ENCODE measurements at places on chromosomes 11 and 22.

DNA sequence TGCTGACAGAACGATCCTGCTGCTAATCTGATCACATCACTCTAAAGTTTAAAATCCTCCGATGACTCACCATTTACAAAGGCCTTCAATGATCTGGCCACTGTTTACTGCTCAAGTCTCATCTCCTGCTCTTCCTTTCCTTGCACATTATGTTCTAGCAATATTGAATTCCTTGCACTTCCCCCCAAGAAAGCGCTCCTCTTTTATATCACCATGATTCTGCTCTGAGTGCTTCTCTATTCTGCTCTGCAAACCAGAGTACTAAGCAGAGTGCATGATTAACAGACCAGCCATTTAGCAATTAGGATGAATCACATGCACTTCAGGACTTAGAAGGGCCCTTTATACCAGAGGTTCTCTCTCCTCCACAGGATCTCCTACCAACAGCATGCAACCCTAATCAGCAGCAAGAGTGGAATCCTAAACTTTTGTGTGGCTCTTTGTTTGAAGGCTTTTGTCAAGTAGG, 1122.8 kb upstream of the CCDC90B start:
- peak; percentile 5 for DNase-seq

- no peak for DNase-seq
These were observed 61.7 kb downstream of the LARGE2 start for GRCh38 chr11:45984192-45984591.

DNA sequence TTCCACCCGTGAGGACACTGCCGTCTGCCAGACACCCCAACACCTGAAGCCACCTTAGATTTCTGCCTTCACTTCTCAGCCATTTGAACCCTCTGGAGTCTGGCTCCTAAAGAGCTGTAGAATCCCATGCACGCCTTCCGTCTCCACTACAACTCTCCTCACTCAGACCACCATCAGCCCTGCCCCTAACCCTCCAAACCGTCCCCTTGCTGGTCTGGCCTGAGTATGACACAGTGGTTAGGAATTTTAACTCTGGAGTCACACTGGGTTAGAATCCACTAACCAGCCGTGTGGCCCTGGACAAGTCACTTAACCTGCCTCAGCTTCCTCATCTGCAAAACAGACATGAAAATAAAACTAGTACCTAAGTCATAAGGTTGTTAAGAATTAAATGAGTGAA, 3.0 kb downstream of the CNIH2 start:
- no peak for DNase-seq

DNA sequence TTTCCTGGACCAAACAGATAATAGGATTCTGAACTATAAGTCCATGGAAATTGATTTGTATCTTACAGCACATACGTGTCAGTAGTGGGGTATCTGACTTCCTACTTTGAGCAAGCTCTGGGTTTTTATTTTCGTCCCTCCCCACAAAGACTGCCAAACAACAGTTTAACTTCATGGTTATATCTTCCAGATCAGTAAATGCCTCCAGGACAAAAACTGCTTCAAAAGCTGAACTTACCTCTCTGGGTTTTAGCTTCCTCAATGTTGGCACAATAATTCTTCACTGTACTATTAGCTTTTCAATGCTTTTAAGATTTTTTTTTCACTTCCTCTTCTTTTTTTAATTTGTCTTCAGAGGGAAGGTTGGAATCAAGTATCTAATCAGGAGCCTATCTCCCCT, 4.2 kb upstream of the DPF2 start:
- DNase-seq: no peak

Data from RKO (cell line).